ENCODE measurements at places on chromosomes 12 and 14.

GRCh38 chr14:23403908-23404307, 4.2 kb downstream of the MYH6 start:
- no peak for DNase-seq

GRCh38 chr12:124501827-124502226, 65.6 kb downstream of the NCOR2 start:
- DNase-seq: no peak

DNA sequence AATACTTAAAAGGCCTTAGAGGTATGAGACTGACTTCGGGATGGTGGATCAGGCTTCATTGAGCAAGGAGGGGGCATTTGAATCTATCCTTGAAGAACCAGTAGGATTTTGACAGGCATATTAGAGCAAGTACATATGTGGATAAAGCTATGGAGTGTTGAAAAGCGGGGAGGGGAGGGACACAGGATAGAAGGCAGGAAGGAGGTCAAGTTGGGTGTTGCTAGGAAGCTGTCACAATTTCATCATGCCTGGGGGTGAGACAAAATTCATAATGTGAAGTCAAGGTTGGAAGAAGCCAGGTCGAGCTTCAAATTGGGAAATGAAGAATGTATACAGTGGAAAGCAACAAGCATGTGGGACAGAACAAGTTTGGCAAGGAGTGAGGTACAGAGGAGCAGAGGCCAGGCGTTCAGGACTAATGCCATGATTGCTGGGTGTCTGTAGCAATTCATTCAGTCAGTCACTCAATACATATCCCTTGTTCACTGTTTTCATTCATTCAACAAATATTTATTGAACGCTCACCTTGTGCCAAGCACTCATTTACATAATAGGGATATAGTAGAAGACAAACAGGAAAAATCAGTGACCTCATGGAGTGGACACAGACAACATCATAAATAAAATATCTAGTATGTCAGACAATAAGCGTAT, 58.3 kb upstream of the LTA4H start:
- no peak for DNase-seq

DNA sequence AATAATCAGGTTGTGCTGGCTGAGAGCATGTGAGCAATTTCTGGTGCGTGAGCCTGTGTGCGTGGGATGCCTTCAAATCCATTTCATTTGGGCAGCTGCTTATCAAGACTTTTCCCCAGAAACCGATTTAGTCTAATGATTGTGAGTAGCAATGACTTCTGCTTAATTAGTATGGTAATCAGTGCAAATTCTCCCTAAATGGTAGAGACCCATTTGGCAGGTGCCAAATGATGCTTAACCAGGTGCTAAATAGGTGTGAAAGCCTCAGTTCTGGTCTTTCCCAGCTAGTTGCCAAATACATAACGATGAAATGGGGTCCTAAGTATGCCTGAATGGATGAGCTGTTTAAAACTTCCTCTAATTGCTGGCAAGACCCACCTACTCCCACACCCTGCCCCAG, 248.4 kb upstream of the CCDC196 start:
- no peak for DNase-seq

DNA sequence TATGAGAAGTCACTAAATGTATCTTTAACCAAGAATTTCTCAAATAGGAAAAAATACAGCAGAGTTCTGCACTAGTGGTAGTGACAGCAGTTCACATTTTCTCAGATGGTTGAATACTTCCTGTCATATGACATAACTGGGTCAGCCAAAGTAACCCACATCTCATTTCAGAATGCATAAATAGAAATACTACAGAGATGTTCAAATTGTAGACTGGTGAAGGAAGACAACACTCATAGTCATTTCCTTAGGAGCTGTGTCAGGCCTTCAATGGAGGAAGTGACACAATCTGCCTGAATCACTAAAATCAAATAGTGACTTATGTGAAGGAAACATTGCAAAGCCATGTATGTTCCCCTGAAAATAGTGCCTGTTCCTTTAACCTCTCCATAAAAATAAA, 32.4 kb downstream of the FERMT2 start:
- DNase-seq: peak; percentile 4

- no peak for DNase-seq
Measured at GRCh38 chr14:50533806-50534205, 1.4 kb upstream of the MAP4K5 start.

DNA sequence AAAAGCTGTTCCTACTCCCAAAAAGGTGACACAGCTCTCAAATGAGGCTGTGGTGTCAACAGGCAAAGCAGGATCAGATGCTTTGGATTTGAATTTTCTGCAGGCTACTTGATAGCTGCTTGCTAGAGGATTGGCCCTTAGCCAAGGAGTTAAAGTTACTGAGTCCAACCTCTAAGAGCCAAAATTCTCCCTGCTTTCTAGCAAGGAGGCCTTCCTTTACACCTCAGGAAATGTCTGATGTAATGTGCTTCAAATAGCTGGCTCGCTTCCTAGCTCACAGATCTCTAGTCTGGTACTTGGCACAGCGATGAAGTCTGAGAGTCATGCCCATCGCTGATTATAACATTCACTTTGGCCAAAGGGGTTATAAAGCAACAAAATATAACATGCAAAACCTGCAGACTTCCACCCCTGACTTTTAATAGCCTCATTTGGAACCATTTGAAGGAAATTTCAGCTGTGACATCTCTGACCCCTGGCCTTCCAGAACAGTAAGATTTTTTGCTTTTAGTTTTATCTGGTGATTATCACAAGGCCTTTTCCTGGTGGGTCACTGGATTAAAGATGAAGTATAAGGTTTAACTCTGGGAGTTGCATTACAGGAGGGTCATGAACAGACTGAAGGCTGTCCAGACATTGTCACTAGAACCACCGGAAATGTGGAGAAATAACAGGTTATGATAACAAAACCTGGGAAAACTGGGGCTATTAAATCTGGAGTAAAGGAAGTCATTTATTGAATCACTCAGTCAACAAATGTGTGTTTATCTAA, 189.7 kb downstream of the EPS8 start:
- no peak for DNase-seq

DNA sequence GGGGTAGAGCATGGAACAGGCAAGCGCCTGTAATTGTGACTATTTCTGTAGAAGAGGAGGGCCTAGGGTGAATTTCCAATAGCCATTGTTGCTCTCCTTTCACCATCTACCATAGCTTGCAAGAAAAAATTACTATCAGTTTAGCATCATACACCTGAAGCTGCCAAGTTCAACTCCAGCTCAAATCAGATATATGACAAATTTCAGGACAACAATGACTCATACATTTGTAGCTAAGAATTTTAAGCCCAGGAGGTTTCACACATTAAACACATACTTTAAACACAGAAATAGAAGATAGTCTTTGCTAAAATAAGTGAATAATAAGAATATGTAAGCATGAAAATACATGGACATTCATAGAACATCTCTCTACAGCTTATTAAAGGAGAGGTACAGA, 17.6 kb upstream of the G2E3 start:
- no peak for DNase-seq
